ENCODE measurements at places on chromosomes 11 and 22.
A peak's percentile ranks its signal among the peaks of the same experiment; 100 is the strongest.

- no peaks in the 10 kb centered on the region for H3K27me3 ChIP-seq
- H3K36me3 ChIP-seq: no peaks in the 10 kb centered on the region
- DNase-seq: no peak
- no peak overlapping the region for H3K4me3 ChIP-seq
Measured at GRCh38 chr11:115334932-115335788, 169.1 kb downstream of the CADM1 start.

DNA sequence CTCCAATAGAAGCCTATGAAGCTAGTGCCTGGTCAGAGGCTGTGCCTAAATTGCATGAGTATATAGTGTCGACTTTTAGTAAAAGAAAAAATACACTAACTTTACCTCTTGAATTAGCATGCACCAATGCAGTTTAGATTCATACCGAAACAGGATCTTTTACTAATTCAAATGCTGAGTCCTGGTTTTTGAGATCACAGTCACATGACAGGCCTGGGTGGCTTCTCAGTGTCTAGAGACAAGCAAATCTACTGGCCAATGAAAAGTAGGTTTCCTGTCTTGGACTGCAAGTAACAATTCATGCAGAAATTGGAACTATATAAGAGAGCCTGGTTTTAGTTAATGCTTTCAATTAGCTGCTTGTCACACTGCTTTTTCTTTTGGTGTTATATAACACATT lies 7.2 kb downstream of the ARHGEF12 start:
- H3K27me3 ChIP-seq: no peaks in the 10 kb centered on the region
- DNase-seq: no peak
- no peaks in the 10 kb centered on the region for H3K36me3 ChIP-seq
- no peak overlapping the region for H3K27ac ChIP-seq
- no peak overlapping the region for H3K4me3 ChIP-seq

- H3K36me3 ChIP-seq: no peaks in the 10 kb centered on the region
- no peak for DNase-seq
- no peak overlapping the region for H3K4me3 ChIP-seq
- no peaks in the 10 kb centered on the region for H3K27me3 ChIP-seq
- no peaks in the 10 kb centered on the region for H3K4me1 ChIP-seq
Measured at GRCh38 chr11:96085319-96085930, 161.5 kb upstream of the MTMR2 start.

GRCh38 chr11:68146010-68146540 lies 24.9 kb upstream of the CHKA start:
- no peaks in the 10 kb centered on the region for H3K27me3 ChIP-seq
- peak overlapping the region; percentile 86 for H3K27ac ChIP-seq
- peak; percentile 99 for DNase-seq
- H3K36me3 ChIP-seq: no peaks in the 10 kb centered on the region
- H3K4me1 ChIP-seq: peaks cover 42% of the 10 kb centered on the region

DNA sequence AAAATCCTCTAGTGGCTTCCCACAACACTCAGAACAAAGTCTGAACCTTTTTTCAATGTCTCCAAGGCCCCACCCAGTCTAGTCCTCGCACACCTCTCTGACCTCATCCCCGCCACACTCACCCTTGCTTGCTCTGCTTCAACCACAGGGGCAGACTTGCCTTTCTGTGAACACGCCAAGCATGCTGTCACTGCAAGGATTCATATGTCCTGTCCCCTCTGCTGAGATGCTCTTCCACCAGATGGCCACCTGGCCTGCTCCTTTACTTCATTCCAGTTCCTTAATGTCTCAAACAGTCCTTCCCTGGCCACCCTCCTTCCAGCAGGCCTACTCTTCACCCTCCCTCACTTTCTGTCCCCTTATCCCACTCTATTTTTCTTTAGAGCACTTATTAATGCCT lies 60.6 kb upstream of the ARHGAP20 start:
- H3K4me1 ChIP-seq: no peaks in the 10 kb centered on the region
- H3K36me3 ChIP-seq: no peaks in the 10 kb centered on the region
- H3K27ac ChIP-seq: no peak overlapping the region
- H3K4me3 ChIP-seq: no peak overlapping the region
- no peak for DNase-seq

GRCh38 chr11:112610996-112611750 lies 350.0 kb upstream of the NCAM1 start:
- no peaks in the 10 kb centered on the region for H3K27me3 ChIP-seq
- no peaks in the 10 kb centered on the region for H3K36me3 ChIP-seq
- H3K4me3 ChIP-seq: no peak overlapping the region
- H3K27ac ChIP-seq: no peak overlapping the region

DNA sequence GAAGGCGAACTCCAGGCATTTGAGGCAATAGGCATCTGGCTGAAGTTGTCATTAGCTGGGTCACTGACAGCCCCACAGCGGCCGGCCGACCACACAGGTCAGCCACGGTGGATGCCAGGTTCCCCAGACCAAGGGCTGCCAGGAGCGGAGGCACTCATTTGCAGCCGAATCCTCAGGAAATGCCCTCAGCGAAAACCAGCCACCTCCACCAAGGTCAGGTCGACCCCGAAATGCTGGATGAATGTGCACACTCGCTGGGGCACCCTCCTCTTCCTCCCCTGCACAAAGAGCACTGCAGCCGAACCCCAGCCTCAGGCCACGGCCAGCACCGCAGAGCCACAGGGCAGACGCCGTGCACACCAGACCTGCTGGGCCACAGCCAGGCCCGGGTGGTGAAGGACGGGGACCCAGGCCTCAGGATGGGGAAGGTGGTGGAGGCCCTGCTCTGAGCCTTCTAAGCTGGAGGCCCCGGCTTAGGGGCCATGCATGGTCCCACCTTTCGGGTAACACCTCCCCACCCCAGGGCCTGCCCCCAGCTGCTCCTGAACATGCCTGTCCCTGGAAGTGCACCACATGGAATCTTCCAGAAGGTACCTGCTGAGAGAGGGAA lies 206.0 kb downstream of the BRD1 start:
- H3K4me1 ChIP-seq: no peaks in the 10 kb centered on the region
- no peaks in the 10 kb centered on the region for H3K27me3 ChIP-seq
- no peak overlapping the region for H3K4me3 ChIP-seq
- DNase-seq: peak; percentile 16
- no peaks in the 10 kb centered on the region for H3K36me3 ChIP-seq

- H3K27me3 ChIP-seq: no peaks in the 10 kb centered on the region
- H3K27ac ChIP-seq: no peak overlapping the region
- no peaks in the 10 kb centered on the region for H3K4me1 ChIP-seq
- H3K36me3 ChIP-seq: no peaks in the 10 kb centered on the region
- no peak for DNase-seq
- no peak overlapping the region for H3K4me3 ChIP-seq
Measured at GRCh38 chr22:20602609-20603164, 95.3 kb downstream of the MED15 start.

- H3K36me3 ChIP-seq: no peaks in the 10 kb centered on the region
- H3K27me3 ChIP-seq: no peaks in the 10 kb centered on the region
- no peak overlapping the region for H3K27ac ChIP-seq
- no peak overlapping the region for H3K4me3 ChIP-seq
- H3K4me1 ChIP-seq: peaks cover 7% of the 10 kb centered on the region
Measured at GRCh38 chr11:17443926-17444690, 32.5 kb downstream of the ABCC8 start.

DNA sequence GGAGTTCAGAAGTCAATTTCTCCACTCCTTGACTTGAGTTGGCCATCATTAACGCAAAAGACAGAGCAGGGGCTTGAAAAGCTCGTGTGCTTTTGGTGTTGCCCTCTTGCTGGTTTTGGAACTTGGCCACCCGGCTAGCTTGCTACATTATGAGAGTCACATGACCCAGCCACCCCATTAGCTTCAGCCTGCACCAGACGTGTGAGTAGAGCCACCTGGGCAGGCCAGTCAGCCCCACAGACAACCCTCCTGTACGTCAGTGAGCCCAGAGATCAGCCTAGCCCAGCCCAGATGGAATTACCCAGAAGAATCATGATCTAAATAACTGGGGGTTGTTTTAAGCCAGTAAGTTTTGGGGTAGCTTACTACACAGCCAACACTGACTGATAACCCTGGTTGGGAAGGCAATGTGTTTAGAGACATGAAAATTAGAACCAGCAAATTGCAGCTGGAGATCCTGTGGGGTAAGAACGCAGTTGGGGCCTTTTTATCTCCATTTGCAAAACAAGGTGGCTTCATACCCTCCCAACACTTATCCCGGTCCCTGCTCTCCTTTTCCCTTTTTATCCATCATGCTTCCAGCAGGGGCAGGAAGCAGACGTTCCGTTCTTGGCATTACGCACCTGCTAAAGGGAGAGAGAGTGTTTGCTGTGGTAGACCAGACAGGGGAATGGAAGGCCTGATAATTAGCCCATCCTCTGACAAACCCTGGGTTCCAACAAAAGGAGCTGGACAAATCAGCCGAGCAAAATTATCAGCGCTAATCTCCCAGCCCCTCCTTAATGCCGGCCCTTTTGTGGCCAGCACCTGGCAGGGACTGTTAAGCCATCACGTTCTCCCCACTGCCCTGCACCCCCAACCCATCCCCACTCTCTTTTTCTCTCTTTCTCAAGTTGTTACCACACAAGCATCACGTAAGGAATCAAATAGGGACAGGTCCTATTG lies 548.7 kb upstream of the CADM1 start:
- no peaks in the 10 kb centered on the region for H3K36me3 ChIP-seq
- H3K4me3 ChIP-seq: no peak overlapping the region
- no peaks in the 10 kb centered on the region for H3K4me1 ChIP-seq

DNA sequence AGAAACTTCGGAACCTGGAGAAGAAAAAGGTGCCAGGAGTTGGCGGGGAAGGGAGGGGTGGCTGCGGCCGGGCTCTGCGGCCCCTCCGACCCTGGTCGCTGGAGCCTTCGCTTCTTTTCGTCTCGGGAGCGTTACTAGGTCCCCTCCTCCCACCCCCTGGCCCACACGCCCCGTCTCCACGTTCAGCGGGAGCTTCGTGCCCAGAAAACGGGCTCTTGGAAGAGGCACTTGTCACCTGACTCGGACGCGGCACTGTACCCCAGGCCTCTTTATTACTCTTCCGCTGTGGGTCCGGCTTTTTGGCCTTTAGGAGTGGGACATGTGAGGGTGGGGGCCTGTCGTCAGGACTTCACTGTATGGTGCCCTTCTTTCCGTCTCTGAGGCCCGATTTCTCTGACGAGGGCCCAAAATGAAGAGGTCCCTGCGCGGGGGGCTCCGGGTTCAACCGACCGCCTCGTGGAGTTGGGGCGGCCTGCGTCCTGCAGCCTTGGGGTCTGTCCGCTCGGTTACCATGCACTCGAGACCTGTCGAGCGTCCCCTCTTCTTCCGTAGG lies 1.2 kb downstream of the CAPRIN1 start:
- H3K4me1 ChIP-seq: no peaks in the 10 kb centered on the region
- H3K36me3 ChIP-seq: peaks cover 5% of the 10 kb centered on the region
- H3K27me3 ChIP-seq: no peaks in the 10 kb centered on the region
- peak; percentile 68 for DNase-seq
- peak overlapping the region; percentile 89 for H3K27ac ChIP-seq
- H3K4me3 ChIP-seq: peak overlapping the region; percentile 81

DNA sequence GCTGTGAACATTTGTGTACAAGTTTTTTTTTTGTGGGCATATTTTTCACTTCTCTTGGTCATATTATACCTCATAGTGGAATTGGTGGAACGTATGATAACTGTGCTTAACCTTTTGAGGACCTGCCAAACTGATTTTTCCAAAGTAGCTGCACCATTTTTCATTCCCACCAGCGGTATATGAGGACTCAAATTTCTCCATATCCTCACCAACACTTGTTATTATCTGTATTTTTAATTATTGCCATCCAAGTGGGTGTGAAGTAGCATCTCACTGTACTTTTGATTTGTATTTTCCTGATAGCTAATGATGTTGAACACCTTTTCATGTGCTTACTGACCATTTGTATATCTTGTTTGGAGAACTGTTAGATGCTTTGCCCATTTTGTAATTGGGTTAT lies 47.8 kb downstream of the CCDC15 start:
- no peak overlapping the region for H3K27ac ChIP-seq
- no peak overlapping the region for H3K4me3 ChIP-seq
- DNase-seq: no peak
- no peaks in the 10 kb centered on the region for H3K36me3 ChIP-seq
- no peaks in the 10 kb centered on the region for H3K4me1 ChIP-seq
- no peaks in the 10 kb centered on the region for H3K27me3 ChIP-seq

- no peaks in the 10 kb centered on the region for H3K4me1 ChIP-seq
- H3K4me3 ChIP-seq: no peak overlapping the region
- H3K27me3 ChIP-seq: no peaks in the 10 kb centered on the region
- no peaks in the 10 kb centered on the region for H3K36me3 ChIP-seq
- DNase-seq: no peak
- H3K27ac ChIP-seq: no peak overlapping the region
Measured at GRCh38 chr22:44624689-44625420, 77.1 kb upstream of the PRR5 start.

DNA sequence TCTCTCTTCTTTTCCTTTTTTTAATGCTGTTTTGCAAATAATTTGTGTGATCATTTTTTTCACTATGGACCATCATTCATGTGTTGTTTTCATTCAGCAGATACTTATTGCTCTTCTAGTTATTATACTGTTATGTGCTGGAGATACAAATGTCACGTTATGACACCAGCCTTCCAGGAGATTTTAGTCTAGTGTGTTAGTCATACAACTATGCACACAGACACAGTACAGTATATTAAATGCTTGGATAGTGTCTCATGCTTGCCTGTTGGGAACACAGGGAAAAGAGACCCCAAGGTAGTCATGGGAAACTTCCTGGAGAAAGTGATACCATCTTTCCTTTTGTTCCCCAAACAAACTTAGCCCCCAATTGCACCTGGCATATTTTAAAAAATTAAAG lies 116.1 kb downstream of the UVRAG start:
- no peak for DNase-seq
- H3K27ac ChIP-seq: no peak overlapping the region
- no peak overlapping the region for H3K4me3 ChIP-seq
- no peaks in the 10 kb centered on the region for H3K27me3 ChIP-seq
- no peaks in the 10 kb centered on the region for H3K36me3 ChIP-seq

DNA sequence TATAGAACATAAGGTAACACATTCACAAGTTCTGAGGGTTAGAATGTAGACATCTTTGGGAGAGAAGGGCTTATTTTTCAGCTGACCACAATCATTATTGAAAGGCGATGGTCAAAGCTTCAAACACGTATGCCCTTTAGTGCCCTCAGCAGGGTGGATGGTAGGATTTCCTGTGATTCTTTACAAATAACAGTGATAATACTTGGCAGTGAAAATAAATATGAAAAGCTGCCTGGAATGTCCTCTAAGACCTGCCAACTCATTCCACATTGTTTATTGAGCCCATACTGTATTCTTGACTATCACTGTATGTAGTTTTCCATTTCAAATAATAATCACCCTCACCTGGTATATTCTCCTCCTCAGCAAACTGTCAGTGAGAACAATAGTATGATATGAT lies 13.7 kb upstream of the MPEG1 start:
- H3K27ac ChIP-seq: no peak overlapping the region
- H3K27me3 ChIP-seq: no peaks in the 10 kb centered on the region
- no peak for DNase-seq

All from right lobe of liver (tissue), 6 donors.